ENCODE measurements at places on chromosomes 12 and 14.

- DNase-seq: no peak
These were observed 28.5 kb downstream of the YARS2 start for GRCh38 chr12:32727237-32727636.

DNA sequence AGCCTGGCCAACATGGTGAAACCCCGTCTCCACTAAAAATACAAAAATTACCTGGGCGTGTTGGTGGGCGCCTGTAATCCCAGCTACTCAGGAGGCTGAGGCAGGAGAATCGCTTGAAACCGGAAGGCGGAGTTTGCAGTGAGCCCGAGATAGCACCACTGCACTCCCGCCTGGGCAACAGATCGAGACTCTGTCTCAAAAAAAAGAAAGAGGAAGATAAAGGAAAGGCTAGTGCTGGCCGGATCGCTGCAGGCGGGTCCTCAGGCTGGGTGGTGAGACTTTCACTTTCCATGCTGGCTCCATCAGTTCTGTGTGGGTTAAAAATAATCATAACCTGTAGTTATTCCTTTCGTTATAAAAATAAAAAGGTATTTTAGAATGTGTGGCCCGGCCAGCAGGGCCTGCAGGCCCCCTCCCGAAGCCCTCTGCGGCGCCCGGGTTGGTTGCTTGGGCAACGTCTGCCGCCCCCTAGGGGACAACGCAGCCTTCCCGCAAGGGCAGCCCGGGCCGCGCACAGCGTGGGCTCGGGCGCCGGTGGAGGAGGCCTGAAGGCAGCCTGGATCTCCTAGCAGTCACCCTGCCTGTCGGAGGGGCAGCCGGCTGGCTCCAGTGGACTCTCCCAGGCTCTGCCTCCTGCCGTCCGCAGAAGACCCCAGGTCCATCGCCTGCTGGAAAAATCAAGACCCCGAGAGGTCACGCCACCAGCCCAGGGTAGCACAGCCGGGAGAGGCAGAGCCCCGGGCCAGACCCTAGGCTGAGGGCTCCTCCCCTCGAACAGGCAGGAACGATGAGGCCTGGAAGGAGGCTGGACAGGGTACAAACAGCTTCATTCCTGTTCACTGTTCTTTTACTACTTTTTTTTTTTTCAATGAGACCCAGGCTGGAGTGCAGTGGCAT lies 5.0 kb upstream of the SLC25A47 start:
- DNase-seq: no peak

- DNase-seq: no peak
These were observed 43.2 kb downstream of the SSPN start for GRCh38 chr12:26238341-26239121.

- DNase-seq: no peak
These were observed at the start of gene TMEM52B for GRCh38 chr12:10178821-10179220. Gene TMEM52B (plus strand): TSS chr12:10179032. CDS start chr12:10179575, 543 bp downstream.

DNA sequence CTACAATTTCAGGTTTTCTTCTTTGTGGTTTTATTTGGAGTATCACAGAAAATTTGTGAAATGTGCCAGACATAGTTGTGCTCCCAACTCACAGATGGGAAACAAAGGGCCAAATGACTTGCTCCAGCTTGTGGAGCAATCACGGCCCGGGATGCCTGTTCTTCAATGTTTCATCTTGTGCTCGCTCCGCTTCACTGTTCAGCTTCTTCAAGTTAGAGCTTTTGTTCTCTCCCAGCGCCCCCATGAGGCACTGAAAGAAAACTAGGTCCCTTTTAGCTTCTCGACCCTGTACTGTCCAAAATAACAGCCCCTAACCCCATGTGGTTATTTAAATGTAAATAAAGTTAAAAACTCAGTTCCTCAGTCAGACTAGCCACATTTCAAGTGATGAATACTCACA lies 187.9 kb upstream of the STXBP6 start:
- peak; percentile 47 for DNase-seq

- no peak for DNase-seq
These were observed 97.8 kb downstream of the LLPH start for GRCh38 chr12:66032739-66033138.

- peak; percentile 28 for DNase-seq
These were observed 10.6 kb downstream of the CHST11 start for GRCh38 chr12:104467346-104467837.

DNA sequence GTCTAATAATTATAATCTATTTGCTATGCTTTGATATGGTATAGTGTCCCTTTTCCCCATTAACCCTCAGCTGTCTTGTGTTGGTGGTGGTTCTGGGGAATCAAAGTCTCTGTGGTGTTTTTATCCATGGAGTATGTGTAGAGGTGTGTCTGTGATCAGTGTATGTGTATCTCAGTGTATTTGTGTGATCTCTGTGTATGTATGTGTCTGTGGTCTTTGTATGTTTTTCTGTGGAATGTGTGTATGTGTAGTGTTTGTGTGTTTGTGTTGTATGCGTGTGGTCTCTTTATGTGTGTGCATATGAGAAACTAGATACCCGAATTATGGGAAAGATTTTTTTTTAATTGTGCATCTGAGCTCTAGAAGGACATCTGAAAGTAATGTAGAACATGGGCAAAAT lies 1.1 kb downstream of the GPR33 start:
- DNase-seq: no peak

DNA sequence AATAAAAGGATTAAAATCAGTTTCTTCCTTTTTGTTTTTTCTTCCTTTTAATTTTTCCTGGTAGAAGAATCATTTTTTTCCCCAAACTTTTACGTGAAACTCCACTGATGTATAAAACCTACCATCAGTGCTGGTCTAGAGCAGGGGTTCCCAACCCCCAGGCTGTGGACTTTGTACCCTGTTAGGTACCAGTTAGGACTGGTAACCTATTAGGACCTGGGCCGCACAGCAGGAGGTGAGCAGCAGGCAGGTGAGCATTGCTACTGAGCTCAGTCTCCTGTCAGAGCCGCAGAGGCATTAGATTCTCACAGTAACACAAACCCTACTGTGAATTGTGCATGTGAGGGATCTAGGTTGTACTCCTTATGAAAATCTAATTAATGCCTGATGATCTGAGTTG lies 10.1 kb downstream of the SMCO2 start:
- no peak for DNase-seq

- DNase-seq: peak; percentile 55
These were observed 570 bp upstream of the MRPS35 start for GRCh38 chr12:27709932-27710591.

- DNase-seq: no peak
These were observed 6.1 kb downstream of the ARMH4 start for GRCh38 chr14:58145936-58146335.

- DNase-seq: no peak
These were observed 4.5 kb downstream of the HAUS4 start for GRCh38 chr14:22952418-22952817.

DNA sequence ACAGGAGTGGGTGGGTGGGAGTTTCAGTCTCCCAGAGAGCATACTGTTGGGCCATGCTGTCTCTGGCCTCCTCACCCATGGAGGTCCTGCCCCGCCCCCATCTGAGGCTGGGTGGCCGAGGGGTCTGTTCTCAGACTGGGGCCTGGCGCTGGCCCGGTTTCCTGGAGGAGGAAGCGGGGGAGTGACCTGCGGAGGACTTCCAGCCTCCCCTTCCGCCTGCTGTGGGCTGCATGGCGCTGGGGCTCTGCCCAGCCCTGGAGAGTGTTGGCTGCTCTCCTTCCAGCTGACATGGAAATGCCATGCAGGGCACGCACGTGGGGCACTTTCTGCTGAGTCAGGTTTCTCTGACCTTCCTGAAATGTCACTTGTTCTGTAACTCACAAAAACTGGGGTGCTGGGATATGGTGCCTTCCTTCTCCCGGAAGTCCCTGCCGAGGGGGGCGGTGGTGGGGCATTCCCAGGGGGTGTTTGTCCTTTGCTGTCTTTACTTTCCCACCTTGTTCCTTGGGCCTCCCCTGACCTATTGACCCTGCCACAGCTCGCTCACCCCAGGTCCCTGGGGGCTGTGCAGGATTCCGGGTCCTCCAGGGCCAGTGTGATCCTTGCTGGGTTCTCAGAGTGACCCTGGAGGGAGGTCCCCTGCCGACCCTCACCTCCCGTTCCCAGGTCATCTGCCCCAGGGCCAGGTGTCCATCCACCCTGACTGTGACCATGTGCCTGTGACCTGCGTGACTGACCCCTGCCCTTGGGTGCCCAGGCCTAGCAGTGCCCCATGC lies 23.6 kb downstream of the PACS2 start:
- peak; percentile 55 for DNase-seq

DNA sequence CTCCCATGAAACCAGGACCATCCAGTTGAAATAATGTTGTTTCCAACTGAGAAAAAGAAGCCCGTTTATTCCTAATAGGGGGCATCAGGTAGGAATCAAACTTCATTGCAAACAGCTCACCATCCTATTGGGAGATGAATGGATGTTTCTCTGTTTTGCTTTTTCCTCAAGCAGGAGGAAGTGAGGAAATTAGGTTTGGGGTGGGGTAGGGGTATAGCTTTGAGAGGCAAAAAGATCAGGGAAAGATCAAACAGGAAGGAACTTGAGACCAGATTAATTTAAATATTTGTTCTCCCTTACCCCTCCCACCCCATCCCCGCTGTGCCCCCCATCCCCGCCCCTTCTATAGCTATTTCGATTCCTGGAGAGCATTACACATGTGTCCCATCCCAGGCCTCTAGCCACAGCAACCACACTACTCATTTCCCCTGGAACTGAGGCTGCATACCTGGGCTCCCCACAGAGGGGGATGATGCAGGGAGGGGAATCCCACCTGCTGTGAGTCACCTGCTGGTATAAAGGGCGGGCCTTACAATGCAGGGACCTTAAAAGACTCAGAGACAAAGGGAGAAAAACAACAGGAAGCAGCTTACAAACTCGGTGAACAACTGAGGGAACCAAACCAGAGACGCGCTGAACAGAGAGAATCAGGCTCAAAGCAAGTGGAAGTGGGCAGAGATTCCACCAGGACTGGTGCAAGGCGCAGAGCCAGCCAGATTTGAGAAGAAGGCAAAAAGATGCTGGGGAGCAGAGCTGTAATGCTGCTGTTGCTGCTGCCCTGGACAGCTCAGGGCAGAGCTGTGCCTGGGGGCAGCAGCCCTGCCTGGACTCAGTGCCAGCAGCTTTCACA lies at the start of gene IL23A:
IL23A (plus strand) TSS at position 577 of the 850 bp plus-strand sequence; CDS start at position 738, 161 bp downstream.
- no peak for DNase-seq

DNA sequence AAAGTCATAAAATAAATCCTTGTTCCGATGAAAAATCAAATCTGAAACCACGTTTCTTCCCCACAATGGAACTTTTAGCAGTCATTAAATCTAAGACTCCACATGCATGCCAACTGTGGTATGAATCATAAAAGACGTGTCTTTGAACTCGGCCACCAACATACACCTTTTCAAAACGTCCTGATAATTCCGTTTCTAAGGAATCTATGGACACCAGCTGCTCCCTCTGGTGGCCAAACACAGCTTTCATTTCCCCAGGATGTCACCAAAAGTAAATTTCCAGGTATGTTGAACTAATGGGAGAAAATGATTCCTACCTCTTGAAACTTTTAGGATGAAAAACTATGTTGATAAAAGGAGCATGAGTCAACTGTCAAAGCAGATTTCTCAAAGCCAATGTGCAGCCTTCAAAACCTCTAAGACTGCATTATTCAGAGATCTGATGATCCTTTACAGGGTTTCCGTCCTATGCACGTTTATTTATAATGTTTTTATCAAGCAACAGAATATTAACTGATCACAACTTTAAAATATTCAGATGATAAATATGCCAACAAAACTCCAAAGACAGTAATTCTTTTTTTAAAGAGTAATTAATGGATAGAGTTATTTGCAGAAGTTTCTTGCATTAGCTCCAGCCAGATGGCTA lies 96.2 kb downstream of the CIT start:
- DNase-seq: no peak

DNA sequence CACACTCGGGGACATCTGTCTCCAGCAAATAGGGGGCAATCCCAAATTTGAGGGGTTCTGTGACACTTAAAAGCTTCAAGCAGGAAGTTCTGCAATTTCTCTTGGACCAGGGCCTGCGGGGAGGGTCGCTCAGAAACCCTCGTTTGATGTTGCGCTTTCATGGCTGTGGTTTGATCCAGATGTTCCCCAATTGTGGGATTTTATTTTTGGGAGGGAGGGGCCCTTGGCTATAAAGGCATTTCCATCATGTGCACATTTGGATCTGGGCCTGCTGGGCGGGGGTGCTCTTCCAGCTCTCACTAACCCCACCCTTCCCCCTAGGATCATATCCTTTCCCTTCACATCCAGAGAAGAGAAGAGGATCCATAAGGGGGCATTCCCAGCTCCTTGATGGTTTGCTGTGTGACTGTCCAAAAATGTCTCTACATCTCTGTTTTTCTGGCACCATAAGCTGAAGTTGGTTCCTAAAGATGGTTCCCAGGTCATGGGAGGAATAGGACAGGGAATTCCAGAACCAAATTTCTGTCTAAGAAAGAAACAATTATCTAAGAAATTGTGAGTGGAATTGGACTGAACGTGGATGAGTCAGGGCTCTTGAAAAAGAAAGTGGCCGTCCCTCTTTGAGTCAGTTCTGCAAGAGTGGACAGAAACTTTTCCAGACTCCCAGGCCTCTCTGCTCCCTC lies 47.2 kb downstream of the SMUG1 start:
- no peak for DNase-seq

- no peak for DNase-seq
These were observed 6.3 kb downstream of the LTBR start for GRCh38 chr12:6390084-6390799.

GRCh38 chr14:75153295-75153694 lies 23.1 kb downstream of the TMED10 start:
- no peak for DNase-seq

GRCh38 chr14:93785423-93785822 lies 2.9 kb downstream of the PRIMA1 start:
- DNase-seq: no peak

DNA sequence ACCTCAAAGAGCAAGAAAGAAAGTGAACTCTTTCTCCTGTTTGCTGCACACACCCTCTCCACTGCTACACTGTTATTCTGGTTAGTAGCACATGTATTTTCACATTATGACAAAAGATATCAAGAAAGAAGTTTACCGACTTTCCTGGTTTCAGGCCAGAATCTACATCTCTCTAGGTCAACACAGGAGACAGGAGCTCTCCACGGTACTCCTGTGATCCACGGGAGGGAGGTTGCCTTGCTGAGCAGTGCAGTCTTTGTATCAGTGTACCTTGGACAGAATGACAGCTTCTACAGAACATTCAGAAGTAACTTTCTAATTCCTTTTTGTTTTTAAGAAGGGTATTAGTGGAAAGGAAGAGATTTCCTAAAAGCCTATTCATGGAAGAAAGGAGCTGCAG lies 805.6 kb downstream of the NRXN3 start:
- DNase-seq: no peak

DNA sequence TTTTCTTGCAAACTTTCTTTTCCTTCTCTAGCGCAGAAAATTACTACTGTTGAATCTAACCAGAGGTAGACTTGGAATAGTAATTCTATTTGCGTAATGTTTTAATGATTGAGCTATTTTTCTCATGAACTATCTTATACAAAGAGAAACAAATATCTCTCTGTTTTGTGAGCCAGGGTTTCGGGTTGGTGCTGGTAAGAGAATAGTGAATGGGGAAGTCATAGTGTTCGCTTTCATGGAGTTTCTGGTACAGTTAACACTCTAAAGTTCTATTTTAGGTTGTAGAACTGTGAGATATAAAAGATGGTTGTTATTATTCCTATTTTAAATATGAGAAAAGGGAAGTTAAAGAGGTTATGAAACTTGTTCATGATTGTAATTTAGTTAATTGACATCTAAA lies 6.6 kb downstream of the CLEC1B start:
- DNase-seq: peak; percentile 4

- DNase-seq: no peak
These were observed 5.4 kb downstream of the SERPINA1 start for GRCh38 chr14:94382716-94383596.

- DNase-seq: no peak
These were observed 232.5 kb upstream of the RTL1 start for GRCh38 chr14:101135796-101136742.

- no peak for DNase-seq
These were observed 351.7 kb downstream of the TMEM121 start for GRCh38 chr14:105878125-105878524.

GRCh38 chr14:93780813-93781400 lies 7.4 kb downstream of the PRIMA1 start:
- no peak for DNase-seq

Measured in Kasumi-1 (cell line).